ENCODE measurements at places on chromosomes 3 and 15.
A peak's percentile ranks its signal among the peaks of the same experiment; 100 is the strongest.

GRCh38 chr3:72120806-72121778 lies 336.1 kb upstream of the PROK2 start:
- no peak for DNase-seq

GRCh38 chr3:73618461-73618860 lies 6.3 kb downstream of the PDZRN3 start:
- DNase-seq: no peak

- no peak for DNase-seq
Observed at GRCh38 chr3:171311784-171312183, 148.4 kb downstream of the TNIK start.

GRCh38 chr15:94023531-94023930 lies 207.8 kb upstream of the MCTP2 start:
- no peak for DNase-seq

DNA sequence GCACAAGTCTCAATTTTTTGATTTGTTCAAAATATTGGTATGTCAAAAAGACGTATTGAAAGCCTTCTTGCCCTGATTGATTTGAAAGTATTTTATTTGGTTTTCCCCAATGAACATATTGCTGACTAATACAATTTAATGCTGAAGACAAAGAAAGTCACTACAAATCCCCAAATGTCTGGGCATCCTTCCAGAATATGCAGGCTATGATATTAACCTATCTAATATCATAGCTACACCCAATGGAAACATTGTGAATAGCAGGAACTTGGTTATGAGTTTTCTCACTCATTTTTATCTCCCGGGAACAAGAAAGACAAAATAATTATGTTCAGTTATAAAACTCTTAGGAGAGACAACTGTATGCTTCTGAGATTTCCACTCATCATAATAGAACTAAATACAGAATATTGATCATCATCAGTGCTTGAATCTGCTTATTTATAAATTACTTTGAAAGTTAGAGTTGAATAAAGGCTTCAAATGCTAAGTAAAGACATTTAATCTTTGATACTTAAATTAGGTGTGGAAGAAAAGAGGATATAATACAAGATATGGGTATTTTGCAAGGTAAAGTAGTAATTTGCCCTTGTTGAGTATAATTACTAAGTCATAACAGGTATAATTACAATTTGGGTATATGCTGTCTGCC lies 483.9 kb downstream of the RBMS3 start:
- DNase-seq: no peak

DNA sequence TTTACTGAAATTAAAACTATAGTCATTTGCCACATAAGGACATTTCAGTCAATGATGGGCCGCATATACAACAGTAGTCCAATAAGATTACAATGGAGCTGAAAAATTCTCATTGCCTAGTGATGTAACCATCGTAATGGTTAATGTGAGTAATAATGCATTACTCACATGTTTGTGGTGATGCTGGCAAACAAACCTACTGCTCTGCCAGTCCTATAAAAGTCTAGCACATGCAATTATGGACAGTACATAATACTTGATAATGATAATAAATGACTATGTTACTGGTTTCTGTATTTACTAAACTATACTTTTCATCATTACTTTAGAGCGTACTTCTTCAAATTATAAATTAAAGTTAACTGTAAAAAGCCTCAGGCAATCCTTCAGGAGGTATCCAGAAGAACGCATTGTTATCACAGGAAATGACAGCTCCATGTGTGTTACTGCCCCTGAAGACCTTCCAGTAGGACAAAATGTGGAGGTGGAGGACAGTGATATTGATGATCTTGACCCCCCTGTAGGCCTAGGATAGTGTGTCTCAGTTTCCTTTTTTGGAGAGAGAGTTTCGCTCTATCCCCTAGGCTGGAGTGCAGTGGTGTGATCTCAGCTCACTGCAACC lies 102.7 kb downstream of the ATP1B3 start:
- DNase-seq: no peak

DNA sequence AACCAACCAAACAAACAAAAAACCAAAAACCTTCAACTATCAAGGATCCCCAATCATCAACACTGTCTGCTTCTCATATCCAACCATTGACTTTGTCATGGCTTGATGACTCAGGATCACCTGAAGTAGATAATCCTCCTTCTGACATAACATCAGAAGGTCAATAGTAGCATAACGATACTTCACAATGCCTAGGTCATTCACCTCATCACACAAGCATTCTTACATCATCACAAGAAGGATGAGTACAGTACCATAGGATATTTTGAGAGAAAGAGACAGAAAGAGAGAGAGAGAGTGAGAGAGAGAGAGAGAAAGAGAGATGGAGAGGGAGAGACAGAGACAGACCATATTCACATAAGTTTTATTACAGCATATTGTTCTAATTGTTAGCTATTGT lies 42.1 kb downstream of the SPATA16 start:
- no peak for DNase-seq

- DNase-seq: no peak
Observed at GRCh38 chr3:150300388-150300787, 107.7 kb upstream of the TSC22D2 start.

- DNase-seq: no peak
Observed at GRCh38 chr3:41216993-41217392, 17.7 kb downstream of the CTNNB1 start.

DNA sequence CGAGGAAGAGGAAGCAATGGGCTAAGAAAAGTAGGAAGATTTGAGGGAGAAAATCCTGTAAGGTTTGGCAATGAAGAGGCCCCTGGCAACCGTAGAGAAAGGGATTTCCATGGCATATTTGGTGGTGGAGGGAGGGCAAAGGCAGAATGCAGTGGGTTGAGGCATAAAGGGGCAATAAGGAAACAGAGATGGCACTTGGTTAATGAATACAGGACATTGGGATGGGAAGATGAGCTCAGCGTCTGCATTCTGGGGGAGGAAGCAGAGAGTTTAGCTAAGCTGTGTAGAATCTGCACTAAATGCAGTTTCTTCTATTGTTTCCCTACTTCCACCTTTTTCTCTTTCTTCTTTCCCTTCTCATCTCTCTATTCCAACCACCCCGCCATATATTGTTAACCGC lies 83.6 kb downstream of the LRTM1 start:
- DNase-seq: no peak

DNA sequence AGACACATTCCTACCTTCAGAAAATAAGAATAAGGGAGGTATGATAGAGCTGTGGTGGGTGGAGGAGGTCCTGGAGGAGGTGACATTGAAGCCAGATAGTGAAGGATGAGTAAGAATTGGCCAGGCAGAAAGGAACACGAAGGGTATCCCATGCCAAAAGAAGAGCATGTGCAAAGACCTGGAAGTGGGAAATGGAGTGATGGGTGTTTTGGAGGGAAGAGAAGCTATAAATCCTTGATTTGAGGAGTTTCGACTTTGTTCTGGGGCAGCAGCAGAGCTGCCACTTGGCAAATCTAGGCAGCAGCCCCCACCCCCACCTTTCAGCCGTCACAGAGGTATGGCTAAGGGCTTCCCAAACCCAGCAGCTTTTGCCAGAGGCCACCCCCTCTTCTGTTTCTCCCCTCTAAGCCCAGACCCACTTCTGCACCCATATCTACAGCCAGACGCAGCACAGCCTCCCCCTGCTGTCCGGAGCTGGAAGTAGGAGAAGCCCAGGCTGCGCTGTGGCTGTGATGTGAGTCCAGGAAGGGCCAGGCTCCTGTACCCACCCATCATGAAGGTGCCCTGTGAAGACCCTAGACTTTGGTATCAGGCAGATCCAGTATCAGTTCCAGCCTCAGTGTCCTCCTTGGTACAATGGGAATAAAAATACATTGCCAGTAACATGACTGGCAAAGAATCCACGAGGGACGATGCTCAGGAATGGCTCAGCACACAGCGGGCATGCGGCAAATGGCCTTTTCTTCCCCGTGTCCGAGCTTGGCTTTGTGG lies 188.7 kb upstream of the LINGO1 start:
- no peak for DNase-seq

GRCh38 chr3:179108086-179108485 lies 36.5 kb upstream of the ZMAT3 start:
- no peak for DNase-seq

GRCh38 chr3:160450846-160451245 lies 1.3 kb upstream of the TRIM59 start:
- no peak for DNase-seq

- DNase-seq: no peak
Observed at GRCh38 chr3:143203142-143203541, 83.6 kb downstream of the CHST2 start.

GRCh38 chr3:128315313-128315712 lies 151.4 kb downstream of the DNAJB8 start:
- no peak for DNase-seq

DNA sequence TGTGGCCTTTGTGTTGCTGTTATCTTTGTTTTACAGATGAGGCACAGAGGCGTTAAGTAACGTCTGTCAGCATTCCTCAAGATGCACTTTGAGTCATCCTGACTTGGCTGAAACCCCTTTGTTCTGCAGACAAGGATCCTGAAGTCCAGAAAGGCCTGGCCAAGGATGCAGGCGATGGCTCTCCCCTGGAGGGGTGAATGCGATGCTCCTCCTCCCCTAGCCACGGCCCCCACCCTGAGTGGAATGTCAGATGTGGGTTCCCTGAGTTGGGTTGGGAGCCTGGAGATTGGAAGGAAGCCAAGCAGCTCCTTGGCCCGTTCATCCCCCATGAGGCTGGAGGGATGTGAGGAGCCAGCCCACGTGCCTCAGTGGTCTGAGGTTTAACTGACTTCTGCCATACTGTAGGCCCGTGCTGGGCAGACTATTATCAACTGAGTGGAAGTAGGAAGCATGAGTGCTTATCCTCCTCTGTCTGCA lies 43.3 kb downstream of the POMGNT2 start:
- DNase-seq: no peak

- no peak for DNase-seq
Observed at GRCh38 chr3:28935146-28935545, 345.7 kb upstream of the RBMS3 start.

DNA sequence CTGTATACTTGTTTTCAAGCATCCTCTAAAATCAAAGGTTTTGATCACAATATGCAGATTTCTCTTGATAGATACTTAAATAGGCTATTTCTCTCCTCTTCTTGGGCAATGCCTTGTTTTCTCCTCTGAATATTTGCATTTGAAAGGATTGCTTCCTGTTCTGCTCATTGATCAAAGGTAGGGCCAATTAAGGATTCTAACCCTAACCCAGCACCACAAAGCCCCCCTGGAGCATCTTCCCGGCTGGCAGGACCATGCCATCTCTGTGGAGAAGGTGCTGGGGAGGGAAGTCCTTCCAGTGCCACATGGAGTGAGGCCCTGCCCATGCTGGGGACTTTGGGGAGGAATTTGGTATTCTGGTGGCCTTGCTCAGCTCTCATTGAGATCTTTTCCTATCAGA lies 11.3 kb upstream of the NIPA2 start:
- no peak for DNase-seq

GRCh38 chr3:142279965-142280590 lies 54.7 kb upstream of the GK5 start:
- peak; percentile 49 for DNase-seq

DNA sequence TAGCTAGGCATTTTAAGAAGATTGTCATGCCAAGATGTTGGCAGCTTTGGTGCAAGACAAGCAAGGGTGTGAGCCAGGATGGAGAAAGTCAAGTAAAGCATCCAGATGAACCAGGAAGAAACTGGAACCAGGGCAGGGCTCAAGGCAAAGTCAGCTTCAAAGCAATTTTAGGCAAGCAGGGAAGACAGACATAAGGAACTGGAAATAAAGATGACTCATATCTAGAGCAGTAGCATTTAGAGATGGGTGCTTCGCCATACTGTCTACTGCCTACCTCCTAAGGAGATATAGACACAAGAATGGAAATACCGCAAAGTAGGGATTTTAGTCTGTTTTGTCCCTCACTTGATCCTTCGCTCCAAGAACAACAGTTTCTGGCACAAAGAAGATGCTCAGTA lies 59.9 kb downstream of the RYR3 start:
- no peak for DNase-seq

GRCh38 chr3:186303965-186304364 lies 58.1 kb downstream of the DGKG start:
- no peak for DNase-seq
